HFF-Myc (cell line): ENCODE measurements at places on chromosomes 3 and 15.

DNA sequence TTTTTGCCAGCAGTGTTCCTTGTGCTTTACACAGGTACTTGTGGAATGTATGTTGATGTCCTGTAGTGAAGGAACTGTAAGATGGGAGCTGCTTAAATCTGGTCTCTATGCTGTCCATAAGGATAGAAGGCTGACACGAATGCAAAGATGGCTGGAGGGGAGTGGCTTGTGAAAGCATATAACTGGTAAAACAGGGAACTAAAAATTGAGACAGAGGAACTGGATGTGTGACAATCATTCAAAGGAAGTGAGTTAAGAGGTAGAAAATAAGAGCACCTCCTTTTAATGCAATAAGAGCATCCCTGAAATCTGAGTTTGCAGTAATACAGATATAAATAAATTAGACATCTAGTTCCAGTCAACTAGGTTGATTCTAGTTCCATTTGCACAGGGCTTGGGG lies 35.2 kb downstream of the RNF13 start:
- no peak for DNase-seq

GRCh38 chr3:19488939-19489338 lies 340.6 kb downstream of the KCNH8 start:
- DNase-seq = no peak

GRCh38 chr3:122366379-122366749 lies 16.7 kb downstream of the MIX23 start:
- DNase-seq = no peak

GRCh38 chr3:110569073-110569472 lies 502.5 kb upstream of the NECTIN3 start:
- DNase-seq = no peak

GRCh38 chr15:39668457-39668856 lies 87.6 kb downstream of the THBS1 start:
- DNase-seq = no peak

DNA sequence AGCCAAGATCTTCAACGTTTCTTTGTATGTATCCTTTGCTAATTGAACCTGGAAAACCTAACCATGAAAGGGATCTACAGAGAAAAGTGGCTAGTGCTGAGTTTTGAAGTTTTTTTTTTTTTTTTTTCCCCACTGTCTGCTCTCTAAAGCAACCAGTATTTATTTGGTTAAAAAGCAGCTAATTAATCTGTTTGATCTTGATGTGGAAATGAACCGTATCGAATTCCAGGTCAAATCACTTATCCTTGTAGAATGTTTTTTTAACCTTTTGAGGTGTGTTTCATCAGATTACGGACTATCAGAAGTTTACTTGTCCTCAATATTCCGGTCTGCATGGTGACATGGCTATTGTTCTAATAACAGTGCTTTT lies 117.2 kb downstream of the FNDC3B start:
- no peak for DNase-seq

- DNase-seq = no peak
Observed at GRCh38 chr3:66572090-66572675, 71.4 kb upstream of the LRIG1 start.

DNA sequence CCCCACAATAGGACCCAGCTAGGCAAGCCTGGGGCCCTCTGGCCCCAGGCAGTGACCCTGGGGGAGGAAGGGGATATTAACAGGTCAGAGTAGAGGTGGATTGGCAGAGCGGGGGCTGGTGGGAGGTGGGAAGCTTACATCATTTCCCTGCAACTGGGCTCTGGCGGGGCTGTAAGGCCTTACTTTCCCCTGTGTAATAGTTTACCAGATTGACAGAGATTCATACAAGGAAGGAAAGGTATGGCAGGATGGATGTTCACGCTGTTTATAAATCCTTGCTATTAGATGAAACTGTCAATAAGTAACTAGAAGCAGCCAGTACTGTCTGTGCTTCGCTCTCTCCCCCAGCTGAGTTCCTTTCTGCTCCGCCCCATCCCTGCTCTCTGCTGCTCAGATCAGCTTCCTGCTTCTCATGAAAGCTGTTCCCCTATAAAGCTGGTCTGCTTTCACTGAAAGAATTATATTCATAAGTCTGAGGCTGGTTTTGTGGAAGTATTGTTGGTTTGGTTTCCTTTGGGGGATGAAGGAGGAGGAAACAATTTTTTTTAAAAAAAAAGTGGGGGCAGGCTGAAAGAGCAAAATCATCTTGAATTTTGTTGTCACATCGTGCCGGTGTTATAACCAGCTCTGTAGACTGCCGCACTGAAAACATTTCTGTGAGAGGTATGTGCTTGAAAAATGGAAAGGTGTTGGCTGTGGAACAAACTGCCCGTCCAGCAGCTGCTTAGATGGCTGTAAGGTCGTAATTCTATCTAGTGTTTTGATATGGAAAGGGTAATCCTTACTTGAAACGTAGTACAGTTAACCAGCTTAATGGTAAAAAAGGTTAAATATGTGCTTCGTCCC lies 76.4 kb downstream of the BBX start:
- DNase-seq = no peak

- DNase-seq = no peak
Observed at GRCh38 chr3:128983293-128984069, 10.4 kb downstream of the CFAP92 start.

DNA sequence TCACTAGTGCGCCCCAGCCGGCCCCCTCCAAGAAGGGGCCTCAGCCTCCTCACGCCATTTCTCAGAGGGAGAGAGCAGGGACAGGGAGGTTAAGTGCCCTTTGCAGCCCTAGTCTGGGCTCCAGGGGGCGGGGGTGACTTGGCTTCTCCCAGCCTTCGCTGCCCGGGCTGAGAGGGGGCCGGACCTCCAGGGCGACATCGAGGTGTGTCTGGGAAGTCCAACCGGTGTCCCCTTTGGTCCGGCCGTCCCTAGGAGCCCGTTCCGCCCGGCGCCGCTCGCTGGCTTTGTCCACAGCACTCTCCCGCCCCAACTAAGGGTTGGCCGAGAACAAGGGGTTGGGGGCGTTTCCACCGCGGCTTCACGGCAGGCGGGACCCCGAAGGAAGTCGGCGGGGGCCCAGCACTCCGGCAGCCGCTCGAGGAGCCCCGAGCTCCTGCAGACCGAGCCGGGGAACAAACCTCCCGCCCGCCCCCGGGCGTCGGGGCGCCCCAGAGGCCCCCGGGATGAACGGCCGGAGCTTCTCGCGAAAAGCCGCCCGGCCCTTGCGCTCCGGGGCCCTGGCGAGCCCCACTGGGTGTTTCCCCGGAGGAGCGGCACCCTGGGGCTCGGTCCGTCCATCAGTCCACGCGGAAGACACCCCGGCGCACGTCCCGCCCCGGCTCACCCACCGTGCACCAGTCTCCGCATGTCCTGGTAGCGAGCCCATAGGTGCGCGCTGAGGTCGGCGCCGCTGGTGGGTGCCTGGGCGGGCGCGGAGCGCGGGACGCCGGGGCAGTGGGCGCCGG lies 627 bp downstream of the NT5DC2 start:
- no peak for DNase-seq

DNA sequence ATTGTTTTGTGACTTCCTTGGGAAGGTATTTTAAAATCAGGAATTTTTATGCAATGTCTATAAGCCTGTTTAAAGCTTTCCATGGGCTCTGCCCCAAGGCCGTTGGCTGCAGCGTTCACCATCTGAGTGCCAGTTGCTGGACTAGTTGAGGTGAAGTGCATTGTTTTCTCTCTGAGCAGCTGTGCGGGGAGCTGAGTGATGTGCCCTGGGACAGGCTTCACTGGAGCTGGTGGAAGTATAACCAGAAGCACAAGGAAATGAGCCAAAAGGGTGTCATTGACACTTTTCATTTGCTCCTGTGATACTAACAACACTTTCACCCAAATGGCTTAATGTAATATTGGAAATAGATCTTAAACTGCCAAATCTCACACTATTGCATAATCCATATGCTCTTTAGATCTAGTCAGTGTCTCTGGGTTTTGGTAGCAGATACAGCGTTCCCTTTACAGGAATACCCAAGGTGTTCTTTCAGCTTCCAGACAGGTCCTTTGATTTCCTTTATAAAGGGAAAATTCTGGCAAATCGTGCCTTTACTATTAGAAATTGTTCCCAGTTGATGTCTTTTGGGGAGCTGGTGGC lies 29.2 kb downstream of the APH1B start:
- DNase-seq = no peak

- DNase-seq = no peak
Observed at GRCh38 chr3:71652781-71653413, 69.4 kb upstream of the FOXP1 start.

GRCh38 chr3:171384101-171384891 lies 75.9 kb downstream of the TNIK start:
- no peak for DNase-seq

DNA sequence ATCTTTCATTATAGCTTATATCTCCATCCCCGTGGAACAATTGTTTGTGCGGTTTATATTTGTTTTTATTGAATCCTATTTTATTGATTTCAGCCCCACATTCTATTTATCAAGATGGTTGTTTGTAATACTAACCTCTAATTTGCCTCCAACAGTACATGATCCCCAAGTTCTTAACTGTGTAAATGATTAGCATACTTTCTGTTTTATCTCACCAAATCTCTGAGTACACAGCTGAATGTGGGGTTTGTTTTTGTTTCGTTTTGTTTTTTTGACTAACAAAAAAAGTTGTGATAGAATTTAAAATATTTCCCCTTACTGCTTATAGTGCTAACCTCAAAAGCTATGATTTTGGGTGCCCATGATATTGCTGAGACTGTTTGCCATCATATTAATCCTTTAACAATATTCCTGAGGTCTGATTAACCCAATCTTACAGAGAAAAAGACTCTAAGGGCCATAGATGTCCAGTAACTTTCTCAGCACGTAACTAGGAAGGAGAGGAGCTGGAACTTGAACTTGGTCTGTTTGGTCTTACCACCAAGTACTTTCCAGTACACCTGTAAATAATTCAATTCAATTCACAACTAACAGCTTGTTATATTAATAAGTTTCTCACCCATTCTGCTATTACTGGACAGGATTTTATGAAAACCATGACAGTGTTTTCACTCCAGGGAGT lies 789.8 kb downstream of the TUSC7 start:
- DNase-seq = no peak

GRCh38 chr15:39583596-39584265 lies 2.9 kb downstream of the THBS1 start:
- DNase-seq = peak; percentile 25

DNA sequence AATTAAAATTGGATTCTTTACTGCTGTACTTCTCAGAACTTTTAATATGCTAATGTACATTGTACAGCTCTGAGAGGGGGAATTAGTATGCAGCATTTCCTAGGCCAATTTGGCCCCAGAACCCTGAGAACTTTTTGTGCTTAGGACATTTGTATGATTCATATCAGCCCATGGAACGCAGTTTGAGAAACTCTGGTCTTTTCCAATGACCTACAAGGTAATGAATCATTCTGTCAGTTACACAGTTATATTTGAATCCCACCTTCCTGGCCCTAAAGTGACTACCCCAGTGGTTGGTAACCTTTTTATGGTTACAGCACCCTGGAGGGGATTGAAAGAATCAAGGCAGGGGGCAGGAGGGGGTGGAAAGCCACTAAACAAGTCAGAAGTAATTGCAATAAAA lies 25.6 kb upstream of the KBTBD12 start:
- no peak for DNase-seq

- no peak for DNase-seq
Observed at GRCh38 chr3:86890741-86891396, 100.1 kb downstream of the VGLL3 start.

DNA sequence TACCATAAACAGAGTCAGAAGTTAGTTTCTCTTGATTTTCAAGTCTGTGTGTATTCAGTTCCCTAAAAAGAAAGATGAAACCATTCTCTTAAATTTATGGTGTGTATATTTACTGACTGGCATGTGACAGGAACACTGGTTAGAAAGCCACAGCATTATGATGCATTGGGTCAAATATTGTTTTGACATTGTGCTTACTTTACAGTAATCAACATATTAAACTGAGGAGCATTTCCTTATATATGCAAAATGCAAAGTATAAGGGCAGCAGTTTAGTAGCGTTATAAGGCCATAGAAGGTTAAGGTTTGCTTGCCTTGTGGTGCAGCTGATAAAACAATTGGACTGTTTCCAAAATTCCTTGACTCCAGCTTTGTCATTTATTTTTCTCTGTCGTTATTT lies 72.9 kb downstream of the EPHA3 start:
- no peak for DNase-seq
